ENCODE measurements at places on chromosomes 3 and 15.

DNA sequence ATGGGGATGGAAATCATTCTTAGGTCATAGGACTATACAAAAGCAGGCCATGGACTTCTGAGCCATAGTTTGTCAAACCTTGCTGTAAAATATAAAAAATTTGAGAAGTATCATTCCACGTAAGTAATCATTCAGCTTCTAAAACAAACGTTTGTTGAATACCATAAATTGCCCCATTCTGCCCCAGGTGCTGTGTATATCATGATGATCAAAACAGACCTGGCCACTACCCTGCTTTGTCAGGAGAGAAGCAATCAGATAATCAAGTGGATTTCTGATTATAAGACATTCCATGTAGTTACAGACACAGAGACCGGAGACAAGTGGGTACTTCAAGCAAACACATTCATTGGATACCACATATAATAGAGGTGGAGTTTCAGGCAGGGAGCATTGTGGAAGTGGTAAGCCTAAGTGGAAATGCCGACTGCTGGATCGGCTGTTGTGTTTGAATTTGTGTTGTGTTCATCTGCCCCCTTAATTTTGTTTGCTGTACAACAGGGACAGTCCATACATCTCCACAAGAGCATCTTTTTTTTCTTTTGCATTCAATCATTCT lies 61.7 kb downstream of the TGFBR2 start:
- DNase-seq = no peak

DNA sequence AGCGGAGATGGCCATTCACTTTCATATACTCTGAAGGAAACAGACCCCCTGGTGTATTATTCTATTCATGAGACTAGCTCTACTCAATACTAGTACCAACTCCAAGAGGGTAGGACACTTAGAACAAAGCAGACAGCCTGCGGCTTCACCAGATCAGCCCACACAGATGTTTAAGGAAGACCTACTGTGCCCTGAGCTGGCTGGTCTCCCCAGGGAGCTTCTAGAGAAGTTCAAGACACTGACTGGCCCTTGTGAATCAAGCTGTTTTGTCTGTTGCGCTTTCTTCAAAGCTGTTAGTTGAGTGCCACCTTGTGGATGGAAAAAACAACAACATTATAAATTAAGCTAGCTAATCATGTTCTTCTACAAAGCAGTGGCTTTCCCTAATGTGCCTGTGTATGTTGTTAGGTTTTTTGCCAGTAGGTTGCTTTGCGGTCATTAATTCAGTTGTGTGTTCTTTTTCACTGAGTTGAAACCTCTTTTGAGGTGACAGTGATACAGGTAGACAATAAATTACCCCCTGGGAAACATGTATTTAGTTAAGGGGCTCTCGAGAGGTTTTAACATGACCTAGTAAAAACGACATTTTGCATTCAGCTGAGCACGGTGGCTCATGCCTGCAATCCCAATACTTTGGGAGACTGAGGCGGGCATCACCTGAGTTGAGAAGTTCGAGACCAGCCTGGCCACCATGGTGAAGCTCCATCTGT lies 64.2 kb upstream of the MYZAP start:
- DNase-seq = peak; percentile 63

GRCh38 chr15:28911310-28911931 lies 25.6 kb downstream of the APBA2 start:
- DNase-seq = no peak

- DNase-seq = no peak
Measured at GRCh38 chr3:191770541-191770940, 309.6 kb downstream of the PYDC2 start.

DNA sequence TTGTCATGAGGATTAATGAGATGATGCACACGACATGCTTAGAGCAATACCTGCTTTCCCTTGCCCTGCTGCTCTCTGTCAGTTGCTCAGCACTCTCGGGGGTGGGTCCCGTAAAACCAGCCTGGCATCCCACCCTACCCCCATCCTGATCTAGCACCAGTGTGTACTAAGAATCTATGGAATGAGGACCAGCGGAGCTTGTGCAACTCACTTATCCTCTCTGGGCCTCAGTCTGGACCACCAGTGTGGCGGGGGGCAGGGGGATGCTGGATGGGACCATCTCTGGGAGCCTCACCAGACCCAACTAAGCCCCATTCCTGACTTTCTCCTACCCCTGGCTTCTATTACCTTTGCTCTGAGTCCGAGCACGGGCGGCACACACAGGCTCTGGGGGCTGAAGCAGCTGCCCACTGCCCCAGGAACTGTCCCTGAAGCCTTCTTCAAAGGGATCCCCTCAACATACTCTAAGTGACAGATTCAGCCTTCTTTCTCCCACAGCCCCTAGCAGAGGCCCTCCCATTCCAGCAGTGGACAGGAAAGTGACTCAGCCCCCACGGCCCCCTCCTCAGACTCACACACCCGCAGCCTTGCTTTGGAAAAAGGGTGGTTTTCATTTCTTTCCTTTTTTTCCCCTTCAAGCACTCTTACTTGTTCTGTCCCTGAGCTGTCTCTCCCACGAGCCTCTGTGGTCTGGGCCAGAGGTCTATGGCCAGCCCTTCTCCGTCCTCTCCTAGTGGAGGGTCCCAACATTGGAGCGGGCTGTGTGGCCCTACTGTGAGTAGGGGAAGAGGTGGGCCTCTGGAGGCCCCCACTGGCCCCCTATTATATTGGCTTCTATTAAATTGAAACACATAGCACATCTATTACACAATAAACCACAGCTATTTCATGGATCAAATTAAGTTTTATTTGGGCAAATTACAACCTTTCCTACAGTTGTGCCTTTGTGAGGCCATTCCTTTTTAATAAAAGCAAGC lies 100.3 kb downstream of the SMAD6 start:
- no peak for DNase-seq

DNA sequence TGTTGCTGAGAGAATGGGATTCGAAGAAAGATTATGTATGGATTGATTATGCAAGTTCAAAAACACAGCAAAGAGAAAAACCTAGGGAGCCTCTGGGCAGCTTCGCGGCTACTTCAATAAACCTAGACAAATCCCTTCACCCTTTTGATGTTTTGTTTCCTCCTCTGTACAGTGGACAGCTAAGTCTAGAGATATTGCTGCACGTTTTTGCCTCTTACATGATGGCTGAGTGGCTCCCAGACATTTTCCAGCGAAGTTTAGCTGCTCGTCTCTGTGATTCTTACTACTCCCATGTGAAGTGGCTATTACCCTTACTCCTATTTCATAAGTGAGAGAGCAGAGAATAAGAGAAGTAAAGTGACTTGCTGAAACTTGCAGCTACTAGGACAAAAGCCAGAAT lies 695.0 kb upstream of the GRM7 start:
- no peak for DNase-seq

- DNase-seq = no peak
Measured at GRCh38 chr3:181633556-181633955, 78.2 kb upstream of the SOX2 start.

- DNase-seq = no peak
Measured at GRCh38 chr3:152860736-152861135, 25.8 kb downstream of the P2RY1 start.

DNA sequence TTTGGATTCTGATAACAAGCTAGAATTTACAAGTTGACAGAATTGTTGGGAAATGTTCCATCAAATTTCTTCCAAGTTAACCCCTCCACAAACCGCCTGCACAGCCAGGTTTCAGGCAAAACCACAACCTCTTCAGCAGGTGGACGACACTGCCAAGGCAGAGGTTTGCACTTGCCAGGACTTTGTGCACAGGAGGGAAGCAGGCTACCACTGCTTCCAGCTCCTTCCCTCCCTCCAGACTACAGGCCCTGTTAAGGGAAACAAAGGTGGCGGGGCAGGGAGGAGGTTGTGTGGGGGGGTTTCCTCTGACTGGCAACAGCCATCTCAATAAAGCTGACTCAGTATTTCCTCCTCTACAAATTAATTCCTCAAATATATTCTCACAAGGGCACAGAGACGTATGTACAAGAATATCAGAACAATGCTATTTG lies 42.2 kb downstream of the TBC1D2B start:
- DNase-seq = no peak

GRCh38 chr3:126961191-126961790 lies 21.6 kb upstream of the PLXNA1 start:
- no peak for DNase-seq

GRCh38 chr15:25691544-25692430 lies 171.3 kb downstream of the ATP10A start:
- DNase-seq = no peak
